ENCODE measurements at places on chromosomes 13 and 19. TPM values are rescaled to one million over a fixed set of nuclear protein-coding genes. Genes with fewer than 3 reads are reported as not detected.

The ZNF83 gene
- total RNA-seq, result 107 TPM

The FAM124A gene
- 23.2 TPM for total RNA-seq

The LGALS4 gene
- total RNA-seq, result not detected

The IL12RB1 gene
- not detected for total RNA-seq

The ELSPBP1 gene
- not detected for total RNA-seq

The C1QTNF9 gene
- total RNA-seq, result not detected
